ENCODE measurements at places on chromosomes 2 and 18.

DNA sequence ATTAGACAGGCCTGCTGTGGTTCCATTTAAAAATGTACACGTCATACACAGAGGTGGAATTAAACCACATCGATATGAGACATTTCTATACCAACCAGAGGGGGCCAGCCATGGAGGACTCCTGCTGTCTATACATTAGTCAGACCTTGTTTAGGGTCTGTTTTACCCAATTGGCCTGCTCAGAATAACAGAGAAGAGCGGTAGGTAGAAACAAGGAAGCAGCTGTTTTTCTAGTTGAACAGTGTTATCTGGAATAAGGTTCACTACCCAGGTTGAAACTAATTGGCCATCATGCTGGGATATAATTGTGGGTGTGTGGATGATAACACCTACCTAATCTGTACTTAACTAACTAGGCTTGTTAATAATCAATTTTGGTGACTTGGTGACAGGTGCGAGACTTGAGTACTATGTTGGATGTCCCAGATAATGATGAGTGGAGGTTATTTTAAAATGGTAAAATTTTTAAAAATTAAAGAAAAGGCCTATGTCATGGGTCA lies 47.5 kb downstream of the RHBDD1 start:
- DNase-seq, result no peak

- DNase-seq, result peak; percentile 55
Observed at GRCh38 chr2:9152975-9153642, 53.5 kb upstream of the ASAP2 start.

DNA sequence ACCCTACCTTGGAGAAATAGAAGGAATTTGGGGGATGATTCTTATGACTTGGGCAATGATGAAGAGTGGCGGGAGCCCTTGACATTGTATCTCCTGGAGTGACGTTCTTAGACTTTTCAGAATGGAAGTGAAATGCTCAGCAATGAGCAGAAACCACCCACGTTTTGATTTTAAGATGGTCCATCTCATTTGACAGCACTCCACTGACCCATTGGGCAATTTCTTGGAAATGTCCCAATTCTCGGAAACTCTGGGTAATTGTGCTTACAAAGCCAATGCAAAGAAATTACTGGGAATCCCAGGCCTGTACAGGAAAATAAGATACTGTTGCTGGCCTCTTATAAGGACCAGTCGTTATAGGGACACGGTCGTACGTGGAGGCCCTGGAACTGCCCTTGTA lies 170.0 kb upstream of the COPS8 start:
- DNase-seq, result no peak

DNA sequence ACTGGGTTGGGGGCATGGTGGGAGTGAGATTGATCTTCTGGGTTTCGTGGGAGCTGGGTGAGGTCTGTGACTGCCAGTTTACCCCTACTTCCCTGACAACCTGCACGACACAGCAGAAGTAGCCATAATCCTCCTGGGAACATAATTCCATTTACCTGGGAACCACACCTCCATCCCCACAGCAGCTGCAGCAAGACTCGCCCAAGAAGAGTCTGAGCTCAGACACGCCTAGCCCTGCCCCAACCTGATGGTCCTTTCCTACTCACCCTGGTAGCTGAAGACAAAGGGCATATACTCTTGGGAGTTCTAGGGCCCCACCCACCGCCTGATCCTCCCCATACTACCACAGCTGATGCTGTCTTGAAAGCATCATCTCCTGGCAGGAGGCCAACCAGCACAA lies 43.8 kb downstream of the FLACC1 start:
- DNase-seq, result no peak

DNA sequence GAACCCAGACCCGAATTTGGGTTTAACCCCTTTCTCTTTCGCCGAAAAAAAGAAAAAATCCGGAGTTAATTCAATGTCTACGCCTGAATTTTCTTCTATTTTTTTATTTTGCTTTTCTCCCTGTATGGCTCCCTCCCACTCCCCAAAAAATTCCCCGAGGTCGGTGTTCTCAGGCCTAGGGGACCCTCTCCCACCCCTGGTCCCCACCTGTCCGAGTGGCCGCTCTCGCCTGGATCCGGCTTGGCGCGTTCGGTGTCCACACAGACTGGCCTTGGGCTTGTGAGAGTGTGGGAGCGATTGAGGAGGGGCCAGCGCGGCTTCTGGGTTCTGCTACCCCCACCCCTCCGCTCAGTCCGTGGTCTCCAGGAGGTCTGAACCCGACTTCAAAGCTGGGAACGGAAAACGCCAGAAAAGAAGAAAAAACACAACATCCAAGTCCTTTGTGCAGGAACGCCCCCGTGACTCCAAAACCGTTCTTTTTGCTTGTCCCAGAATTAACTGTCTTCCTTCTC lies 5.7 kb upstream of the EN1 start:
- no peak for DNase-seq

GRCh38 chr2:240626531-240627300 lies 1.4 kb downstream of the GPR35 start:
- DNase-seq, result no peak

DNA sequence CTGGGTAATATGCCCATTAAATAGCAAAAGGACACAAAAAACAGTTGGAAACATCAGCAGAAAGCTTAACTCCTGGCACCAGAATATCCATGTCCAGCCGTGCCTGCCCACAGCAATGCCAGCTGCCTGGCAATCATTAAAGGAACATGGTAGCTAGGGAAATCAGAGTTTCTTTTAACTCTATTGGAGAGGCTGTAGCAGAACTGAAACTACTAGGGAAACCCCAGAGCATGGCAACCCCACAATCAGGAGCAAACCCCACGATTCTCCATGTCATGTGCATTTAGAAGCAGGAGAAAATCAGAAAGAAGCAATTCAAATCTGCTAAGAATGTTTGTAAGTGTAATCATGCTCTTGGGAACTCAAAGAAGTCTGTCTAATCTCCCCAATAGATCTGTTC lies 409.0 kb upstream of the SMIM21 start:
- no peak for DNase-seq

DNA sequence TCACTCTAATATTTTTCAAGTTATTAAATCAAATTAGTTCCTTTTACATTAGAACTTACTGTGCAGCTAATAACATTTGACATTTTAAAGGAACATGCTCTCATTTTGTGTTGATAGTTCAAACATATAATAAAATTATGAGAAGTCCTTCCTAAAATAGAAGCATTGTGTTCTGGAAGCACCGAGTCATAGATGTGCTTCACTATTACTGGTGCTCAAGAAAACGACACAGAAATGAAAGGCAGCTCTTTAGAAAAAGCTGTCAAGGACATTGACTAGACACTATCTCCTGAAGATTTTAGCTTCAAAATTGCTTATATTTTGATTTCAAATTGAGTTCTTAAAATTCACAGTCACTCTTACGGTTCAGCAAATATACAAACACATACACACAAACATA lies 338.3 kb downstream of the NBAS start:
- no peak for DNase-seq

GRCh38 chr2:73426176-73426575 lies 40.5 kb downstream of the ALMS1 start:
- DNase-seq, result no peak

DNA sequence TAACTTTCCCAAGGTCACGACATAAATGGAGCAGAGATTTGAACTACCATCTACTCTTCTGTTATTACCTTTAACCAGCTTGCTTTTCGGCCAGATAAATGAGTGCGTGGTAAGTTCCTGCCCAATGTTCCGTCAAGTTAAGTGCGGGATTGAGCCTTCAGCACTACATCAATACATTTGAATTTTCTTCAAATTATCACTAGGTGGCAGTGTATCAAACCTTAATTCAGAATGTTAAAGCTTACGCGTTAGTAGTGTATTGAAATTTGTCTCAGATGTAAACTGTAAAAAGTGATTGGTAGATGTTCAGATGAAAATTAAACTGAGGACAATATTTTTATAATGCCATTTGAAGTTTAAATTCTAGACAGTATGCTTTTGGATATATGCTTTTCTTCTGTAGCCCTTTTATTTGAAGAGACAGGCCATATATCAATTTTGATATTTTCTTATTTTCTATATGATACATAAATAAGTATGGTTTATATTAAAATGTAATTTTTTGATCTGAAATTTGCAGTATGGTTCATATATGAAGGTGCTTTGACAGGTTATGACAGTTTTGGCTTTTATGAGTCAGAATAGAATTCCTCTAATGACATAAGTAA lies 681.3 kb downstream of the ADCYAP1 start:
- peak; percentile 9 for DNase-seq

- DNase-seq, result no peak
Observed at GRCh38 chr2:86364894-86365293, 27.5 kb upstream of the REEP1 start.

DNA sequence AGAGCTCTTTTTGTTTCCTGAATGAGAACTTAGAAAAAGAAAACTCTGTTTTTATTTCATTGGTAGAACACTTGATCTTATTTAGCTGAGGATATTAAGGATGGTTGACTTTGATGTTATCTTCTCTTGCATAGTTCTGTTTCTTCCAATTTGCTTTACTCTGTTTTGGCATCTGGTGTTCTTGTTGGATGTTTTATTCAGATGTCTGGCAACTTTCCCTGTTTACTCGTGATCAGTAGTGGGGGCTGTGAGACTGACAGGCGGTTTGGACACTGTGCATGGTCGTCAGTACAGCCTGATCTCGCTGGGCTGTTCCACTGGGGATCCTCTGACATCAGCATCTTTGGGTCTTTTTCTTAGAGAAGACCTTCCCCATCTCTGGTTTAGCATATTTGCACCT lies 100.1 kb downstream of the TSN start:
- DNase-seq, result no peak

GRCh38 chr2:105307146-105307545 lies 22.4 kb downstream of the TGFBRAP1 start:
- DNase-seq, result no peak

DNA sequence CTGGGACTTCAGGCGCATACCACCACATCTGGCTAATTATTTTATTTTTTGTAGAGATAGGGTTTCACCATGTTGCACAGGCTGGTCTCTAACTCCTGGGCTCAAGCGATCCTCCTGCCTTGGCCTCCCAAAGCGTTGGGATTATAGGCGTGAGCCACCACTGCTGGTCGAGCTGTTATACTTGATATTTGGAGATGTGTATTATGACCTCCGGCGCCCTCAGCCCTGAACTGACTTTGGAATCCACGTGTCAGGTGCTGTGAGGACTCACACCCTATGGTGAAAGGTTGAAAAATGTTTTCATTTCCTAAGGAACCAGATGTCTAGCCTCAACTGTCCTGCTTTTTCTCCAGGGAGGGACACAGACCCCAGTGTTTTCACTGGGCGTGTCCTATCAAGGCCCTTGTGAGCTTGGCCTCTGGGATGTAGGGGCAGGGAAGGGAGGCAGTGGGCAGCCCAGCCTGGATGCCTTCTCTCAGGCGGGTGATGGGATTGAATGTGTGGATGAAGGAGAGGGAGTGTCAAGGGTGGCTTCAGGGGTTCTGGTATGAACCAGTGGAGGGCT lies 56.4 kb upstream of the HAAO start:
- no peak for DNase-seq

DNA sequence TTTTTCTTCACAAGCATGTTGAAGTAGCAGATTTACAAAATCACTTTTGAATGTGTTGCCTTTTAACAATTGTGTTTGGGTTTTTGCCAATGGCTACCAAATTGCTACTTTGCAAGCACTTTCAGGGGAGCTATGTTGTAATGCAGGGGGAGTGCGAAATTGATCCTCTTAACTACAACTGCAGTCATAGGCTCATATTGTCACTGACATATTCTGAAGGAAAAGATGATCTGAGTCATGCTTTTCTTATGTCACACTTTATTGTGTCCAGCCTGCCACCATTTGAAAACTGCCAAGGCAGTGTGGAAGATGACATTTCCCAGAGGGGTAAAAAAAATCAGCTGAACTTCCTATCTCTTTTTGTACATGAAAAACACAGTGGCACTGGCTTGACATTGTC lies 74.9 kb downstream of the GPD2 start:
- no peak for DNase-seq

DNA sequence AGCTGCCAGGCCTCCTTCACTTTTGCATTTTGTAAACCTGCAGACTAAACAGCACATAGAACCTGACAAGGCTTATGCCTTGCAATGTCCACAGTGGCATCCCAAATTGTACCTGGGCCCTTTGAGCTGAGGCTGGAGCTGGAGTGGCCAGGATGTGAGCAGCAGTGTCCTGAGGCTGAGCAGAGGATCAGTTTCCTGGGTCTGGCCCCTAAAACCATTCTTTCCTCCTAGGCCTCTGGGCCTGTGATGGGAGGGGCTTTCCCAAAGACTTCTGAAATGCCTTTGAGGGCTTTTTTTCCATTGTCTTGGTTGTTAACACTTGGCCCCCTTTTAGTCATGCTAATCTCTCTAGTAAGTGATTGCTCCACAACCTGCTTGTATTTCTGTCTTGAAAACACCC lies 32.8 kb downstream of the FSIP2 start:
- no peak for DNase-seq

DNA sequence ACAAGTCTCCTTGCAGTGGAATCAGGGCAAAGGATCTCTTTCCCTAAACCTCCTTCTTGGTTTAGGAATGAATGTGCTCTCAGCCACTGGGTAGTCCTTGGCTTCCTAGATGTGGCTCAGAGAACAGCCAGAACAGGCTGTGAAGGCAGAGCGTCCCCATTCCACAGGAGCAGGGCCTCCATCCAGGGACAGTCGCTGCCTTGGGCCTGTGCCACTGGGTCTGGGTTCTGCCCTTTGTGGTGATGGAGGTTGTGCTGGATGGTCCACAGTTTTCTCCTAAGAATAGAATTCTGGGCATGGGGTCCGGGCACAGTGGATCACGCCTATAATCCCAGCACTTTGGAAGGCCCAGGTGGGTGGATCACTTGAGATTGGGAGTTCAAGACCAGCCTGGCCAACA lies 516.5 kb upstream of the RAB6C start:
- no peak for DNase-seq

DNA sequence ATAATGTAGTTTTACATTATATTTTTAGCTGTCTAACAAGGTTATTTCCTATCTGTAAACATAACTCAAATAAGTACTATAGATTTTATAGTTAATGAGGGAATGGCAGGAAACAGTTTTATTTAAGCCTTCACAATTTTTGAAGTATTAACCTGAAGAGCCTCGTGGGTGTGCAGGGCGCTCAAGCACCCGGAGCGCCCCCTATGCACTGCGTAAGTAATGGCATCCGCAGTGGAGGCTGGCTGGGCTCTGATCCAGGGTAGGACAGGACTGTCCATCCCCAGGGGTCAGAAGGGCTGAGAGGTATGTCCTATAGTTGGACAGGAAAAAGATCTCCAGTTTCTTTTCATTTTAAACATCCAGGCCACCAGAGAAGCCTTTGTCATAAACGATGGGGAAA lies 8.2 kb upstream of the GBX2 start:
- no peak for DNase-seq

GRCh38 chr2:237919593-237919992 lies 47.2 kb upstream of the UBE2F start:
- DNase-seq, result no peak

Data from hindlimb muscle (tissue), 1 donor.